ENCODE measurements at places on chromosomes 2 and 18. TPM values are rescaled to one million over a fixed set of nuclear protein-coding genes. Genes with fewer than 3 reads are reported as not detected.
A peak's percentile ranks its signal among the peaks of the same experiment; 100 is the strongest.

- no peak for DNase-seq
Observed at GRCh38 chr2:112048887-112049286, 6.2 kb upstream of the TMEM87B start.

DNA sequence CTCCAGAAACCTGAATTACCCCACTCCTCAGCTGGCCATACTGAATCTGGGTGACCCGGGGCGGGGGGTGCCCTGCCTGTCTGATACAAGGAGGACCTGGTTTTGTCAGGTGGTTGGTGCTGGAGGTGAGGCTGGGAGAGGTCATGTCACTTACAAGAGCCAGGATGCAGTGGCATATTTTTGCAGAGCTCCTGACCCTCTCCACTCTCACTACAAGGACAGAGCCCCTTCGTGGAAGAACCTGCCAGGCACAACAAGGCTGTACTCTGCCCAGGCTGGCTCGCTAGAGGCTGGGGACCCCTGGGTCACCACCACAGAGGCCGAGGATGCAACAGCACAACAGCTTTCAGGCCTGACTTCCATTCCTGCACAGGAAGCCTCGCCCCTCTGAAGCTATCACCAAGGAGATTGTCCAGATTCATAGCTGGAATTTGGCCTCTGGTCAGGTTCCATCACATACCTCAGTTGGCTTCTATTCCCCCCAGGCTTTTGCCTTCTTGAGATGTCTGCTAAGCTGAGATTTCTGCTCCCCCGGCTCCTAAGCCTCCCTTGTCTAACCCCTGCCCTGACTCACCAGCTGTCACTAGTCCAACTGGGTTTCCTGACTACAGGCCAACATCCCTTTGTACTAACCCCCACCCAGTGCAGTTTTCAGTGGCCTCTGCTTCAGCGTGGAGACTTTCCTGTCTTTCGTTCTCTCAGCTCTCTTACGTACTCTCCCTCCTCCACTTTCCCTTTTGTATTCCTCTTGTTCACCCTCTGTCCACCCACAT is 132.5 kb upstream of the EPAS1 start:
- no peak for DNase-seq

DNA sequence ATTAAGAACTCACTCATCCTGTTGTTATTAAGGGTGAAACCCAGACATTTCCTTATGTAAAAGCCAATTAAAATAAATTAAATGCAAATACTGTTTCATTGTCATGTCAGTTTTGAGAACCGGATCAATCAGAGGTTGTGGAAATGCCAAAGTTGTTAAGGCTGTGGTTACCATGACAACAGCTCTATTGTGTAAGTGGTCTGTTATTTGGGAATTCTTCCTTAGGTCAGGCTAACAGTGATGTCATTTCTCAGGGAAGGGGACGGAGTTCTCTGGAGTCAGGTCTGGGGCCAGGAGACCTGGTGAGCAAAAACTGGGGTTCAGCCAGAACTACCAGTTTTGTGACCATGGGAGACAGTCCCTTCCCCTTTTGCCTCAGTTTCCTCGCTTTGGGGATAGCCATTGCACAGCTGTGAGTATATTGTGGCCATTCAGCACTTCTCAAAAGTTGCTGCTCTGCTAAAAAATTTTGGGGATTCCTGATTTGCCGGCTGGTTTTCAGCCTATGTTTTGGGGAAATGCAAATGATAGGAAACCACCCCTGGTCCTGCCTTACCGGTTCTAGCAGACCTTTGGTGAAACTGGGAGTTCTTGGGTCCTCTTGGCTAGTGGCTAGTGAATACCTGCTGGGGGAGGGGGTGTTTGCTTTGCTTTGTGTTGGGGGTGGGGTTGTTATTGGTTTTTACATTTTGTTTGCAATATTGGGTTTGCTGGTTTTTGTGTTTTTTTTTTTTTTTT is 21.6 kb downstream of the HPCAL1 start:
- no peak for DNase-seq

- no peak for DNase-seq
Observed at GRCh38 chr2:15844211-15844801, 96.0 kb upstream of the MYCN start.

DNA sequence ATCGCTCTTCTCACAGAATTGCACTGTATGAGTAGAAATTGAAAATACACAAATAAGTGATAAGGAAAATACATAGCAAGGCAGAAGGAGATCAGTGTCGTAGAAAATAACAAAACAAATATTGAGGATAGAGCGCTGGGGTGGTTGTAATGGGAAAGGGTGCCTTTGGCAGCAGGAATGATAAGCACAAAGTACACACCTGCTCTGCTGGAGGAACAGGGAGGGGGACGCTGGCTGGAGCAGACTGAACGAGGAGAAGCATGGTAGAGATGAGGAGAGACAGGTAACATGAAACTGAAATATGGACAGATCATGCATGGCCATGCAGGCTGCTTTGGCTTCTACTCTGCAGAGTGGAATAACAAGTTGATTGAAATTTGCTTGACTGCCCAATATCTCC is 181.2 kb upstream of the FSHR start:
- DNase-seq, result no peak

GRCh38 chr18:35616664-35617423 is 35.3 kb downstream of the GALNT1 start:
- DNase-seq, result no peak

GRCh38 chr2:85843543-85843942 is 45.2 kb downstream of the ST3GAL5 start:
- DNase-seq, result no peak

DNA sequence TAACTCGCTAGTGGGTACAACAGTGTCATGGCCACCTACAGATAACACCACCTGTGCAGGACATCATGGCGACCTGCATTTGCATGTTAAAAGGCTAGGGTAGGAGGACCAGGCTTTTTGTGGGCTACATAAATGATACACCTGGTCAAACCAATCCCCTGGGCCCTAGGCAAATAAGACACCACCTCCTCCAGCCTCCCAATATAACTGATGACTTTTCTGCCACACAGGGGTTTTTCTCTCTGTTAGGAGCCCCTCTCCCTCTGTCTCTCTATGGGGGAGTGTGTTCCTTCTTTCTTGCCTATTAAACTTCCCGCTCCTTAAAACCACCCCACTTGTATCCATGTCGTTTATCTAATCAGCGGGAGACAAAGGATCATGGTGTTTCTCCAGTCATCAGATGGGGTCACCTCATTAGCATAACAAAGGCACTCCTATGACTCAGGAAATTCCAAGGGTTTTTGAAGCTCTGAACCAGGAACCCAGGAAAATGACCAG is 10.8 kb upstream of the BUB1 start:
- DNase-seq, result no peak

DNA sequence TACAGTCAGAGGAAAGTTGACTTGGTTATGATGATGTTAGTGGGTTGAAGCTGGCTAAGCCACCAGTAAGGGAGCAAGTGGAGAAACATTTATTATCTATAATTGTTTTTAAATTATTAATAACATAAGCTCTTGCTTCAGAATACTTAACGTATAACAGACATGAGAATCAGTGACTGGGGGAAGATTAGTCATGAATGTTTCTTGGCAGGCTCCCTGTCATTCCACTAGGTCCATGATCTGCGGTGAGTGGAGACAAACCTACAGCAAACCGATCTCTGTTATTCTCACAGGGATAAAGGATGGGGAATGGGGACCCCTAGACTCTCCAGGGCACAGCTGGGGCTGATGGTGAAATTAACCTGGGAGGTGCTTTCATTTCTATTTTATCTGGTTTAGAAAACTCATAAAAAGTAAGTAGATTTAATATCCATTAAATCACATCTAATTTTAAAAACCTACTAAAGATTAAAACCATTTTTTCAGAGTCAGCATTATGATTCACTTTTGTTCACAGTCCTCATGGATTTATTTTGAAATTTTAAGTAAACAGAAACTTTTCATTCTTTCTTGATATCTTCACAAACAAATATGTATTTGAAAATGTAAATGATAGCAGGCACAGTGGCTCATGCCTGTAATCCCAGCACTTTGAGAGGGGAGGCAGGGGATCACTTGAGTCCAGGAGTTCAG is 420.3 kb downstream of the PTPRM start:
- no peak for DNase-seq

- no peak for DNase-seq
Observed at GRCh38 chr2:133561045-133561852, 7.0 kb downstream of the NCKAP5 start.

DNA sequence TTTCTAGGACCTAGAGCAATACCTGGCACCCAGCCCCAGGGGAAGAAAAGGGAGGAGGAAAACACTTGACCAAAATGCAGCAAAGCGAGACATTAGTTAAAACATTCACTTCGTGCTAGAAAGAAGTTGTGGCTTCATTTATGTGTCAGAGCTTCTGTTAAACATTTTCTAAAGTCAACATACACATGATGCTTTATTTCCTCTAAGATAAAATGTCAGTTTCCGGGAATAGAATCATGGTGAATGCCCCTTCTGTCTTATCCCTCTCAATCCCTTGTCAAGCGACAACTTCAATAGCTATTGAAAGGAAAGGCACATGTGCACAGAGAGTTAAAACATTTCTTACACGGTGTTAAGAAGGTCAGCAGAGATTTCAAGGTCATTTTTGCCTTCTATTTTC is 404.6 kb upstream of the CWC22 start:
- no peak for DNase-seq

- DNase-seq, result no peak
Observed at GRCh38 chr18:45175511-45175910, 439.8 kb upstream of the SLC14A2 start.

DNA sequence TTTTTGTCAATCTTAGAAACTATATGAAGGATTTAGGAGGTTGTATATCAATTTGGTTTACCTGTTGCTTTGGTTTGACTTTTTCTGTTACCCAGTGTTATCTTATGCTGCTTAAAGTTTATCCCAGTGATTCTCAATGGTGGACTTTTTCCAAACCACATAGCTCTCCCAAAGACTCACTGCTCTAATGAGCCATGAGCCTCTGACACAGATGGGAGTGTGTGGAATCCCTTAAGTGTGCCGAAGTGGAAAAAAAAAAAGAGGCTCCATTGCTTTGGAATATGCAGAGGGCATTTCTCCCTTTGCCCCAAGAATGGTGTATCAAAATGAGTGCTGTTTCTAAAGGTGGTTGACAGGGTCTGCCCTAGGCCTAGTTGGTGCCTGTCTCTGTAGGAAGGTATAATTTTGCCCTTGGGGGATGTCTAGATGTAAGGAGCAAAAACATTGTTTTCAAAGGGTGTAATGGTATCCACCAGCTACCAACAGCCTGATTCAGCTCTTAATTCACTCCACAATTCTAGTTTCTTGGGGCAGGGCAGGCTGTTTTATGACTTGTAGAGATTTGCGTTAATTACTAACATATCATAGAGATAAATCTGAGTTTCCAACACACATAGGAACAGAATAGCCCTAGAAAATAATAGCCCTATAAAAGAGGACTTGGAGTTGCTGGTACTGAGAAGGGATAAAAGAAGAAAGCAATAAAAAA is 64.3 kb upstream of the CYP26B1 start:
- no peak for DNase-seq

GRCh38 chr2:128449226-128450061 is 130.8 kb upstream of the HS6ST1 start:
- no peak for DNase-seq

DNA sequence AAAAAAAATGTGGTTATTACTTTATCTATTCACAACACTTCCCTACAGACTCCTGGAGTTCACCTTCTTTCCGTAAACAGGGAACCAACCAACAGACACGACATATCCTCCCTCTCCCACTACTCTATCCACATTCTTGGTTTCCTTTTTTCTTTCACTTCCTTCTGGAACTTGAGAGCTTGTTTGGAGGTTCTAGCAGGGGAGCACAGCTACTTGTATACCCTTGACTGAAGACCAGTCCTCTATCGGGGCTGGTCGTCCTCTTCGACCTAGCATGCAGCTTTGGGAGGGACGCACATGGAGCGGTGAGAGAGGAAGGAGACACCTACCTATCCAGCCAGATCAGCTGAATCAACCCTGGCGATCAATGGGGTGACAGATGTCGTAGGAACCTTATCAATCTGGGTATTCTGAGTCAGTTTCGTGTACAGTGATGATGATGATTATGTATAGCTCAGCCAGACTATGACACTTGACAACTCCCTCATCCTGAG is 43.5 kb upstream of the MSH2 start:
- DNase-seq, result no peak

- peak; percentile 65 for DNase-seq
Observed at GRCh38 chr18:23918395-23919032, 96.0 kb upstream of the TTC39C start.

DNA sequence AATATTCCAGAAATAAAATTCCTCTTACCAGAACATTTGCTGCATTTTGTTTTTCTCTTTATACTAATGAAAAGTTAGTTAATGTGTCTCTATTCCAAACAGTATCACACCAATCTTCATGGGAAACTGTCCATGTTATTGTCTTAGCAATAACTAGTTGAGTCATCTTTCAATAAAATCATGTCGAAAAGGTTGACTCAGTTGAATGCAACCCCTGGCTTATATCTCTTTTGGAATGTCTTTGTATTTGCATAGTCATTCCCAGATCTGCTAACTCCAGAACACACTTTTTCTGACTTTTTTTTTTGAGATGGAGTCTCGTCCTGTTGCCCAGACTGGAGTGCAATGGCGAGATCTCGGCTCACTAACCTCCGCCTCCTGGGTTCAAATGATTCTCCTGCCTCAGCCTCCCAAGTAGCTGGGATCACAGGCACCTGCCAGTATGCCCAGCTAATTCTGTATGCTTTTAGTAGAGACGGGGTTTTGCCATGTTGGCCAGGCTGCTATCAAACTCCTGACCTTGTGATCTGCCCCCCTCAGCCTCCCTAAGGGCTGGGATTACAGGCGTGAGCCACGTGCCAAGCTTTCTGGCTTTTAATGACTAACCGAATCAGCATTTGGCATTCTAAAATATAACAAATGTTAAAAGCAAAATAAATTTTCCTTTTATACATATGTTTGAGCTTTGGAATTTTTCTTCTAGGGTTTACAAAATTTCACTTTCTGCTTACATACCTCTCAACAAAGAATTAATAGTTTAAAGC is 133.2 kb upstream of the GULP1 start:
- no peak for DNase-seq

IL1F10 gene
- not detected for total RNA-seq

GALR1 gene
- not detected for total RNA-seq

ZNF516 gene
- total RNA-seq, result 32.5 TPM

NAT8 gene
- not detected for total RNA-seq

MROH2A gene
- total RNA-seq, result not detected

C2orf81 gene
- total RNA-seq, result 2.6 TPM

LCT gene
- not detected for total RNA-seq

CROCC2 gene
- 4.5 TPM for total RNA-seq

GKN2 gene
- 11.2 TPM for total RNA-seq

IL1RL1 gene
- total RNA-seq, result 50.9 TPM

COA5 gene
- total RNA-seq, result 28.3 TPM

ANKRD62 gene
- not detected for total RNA-seq
